ENCODE measurements at places on chromosomes 4 and X. TPM values are rescaled to one million over a fixed set of nuclear protein-coding genes. Genes with fewer than 3 reads are reported as not detected.

GRCh38 chr4:109962401-109962800 lies 49.7 kb downstream of the EGF start:
- no peak for DNase-seq

FSTL5 gene
- not detected for total RNA-seq

FRMD7 gene
- total RNA-seq, result not detected

HELT gene
- not detected for total RNA-seq

DNA sequence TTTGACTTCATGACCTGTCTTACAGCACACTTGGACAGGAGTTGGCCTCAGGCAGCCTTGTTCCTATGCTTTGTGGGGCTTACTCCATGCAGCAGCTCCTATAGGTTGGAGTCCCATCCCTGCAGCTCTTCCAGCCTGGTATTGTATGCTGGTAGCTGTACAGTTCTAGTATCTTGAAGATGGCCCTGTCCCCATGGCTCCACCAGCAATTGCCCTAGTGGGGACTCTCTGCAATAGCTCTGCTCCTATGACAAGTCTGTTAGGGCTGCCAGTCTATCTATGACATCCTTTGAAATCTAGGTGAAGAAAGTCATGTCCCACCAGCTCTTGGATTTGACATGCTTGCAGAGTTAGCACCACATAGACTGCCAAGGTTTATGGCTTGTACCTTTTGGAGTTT lies 252.6 kb downstream of the ANTXR2 start:
- no peak for DNase-seq

GRCh38 chrX:135094726-135095125 lies 25.6 kb downstream of the ETDB start:
- DNase-seq, result peak; percentile 51

DNA sequence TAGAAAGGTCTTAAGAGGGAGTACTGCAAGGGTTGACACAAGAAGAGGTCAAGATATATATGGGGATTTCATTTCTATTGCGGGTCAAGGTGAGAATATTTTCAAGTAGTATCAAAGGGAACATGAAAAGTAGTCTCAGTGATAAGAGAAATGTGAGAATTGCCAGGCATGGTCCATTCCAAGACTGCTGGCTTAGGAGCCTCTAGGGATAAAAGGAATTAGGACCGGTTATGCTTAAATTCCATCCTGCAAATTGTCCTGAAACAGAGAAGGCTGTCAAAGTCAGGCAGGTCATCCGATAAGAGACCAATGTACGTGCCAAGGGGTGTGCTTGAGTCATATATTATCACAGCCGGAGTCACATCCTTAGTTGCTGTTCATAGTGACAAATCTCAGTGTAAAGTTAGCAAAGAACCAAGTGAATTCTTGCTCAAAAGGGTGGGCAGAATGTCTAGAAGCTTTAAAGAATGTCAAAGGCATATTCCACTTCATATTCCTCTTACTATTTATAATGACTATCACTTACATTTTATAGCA lies 133.6 kb downstream of the CBLL2 start:
- no peak for DNase-seq

GRCh38 chrX:37716602-37717001 lies 31.0 kb downstream of the XK start:
- no peak for DNase-seq

DNA sequence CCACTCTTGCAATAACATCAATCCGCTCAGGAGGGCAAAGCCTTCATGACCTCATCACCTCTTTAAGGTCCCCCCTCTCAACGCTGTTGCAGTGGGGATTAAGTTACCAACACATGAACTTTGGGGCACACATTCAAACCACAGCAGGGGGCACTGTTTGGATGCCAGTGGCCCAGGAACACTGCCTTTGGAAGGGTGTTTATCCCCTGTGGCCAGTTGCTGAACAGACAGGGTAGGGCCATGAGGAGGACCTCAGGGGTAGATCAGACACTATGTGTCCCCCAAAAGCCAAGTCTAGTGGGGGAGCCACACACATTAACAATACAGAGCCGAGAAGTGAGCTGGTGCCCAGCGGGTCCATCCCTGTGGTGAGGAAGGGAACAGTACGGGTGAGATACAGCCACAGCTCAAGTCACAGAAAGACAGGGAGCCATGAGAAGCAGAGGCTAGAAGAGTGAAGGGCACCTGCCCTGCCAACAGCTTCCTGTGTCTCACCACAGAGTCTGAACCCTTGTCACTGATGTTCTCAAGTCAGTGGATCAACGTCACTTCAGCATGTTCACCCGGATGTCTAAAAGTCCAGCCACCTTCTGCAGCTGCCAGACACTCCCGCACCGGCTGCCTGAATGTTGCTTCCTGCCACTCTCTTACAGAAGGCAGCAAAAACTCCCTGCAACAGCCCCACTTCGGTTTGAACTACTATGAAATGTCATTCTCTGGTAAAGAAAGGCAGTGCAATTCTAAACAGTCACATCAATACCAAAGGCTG lies 19.9 kb upstream of the MXD4 start:
- DNase-seq, result peak; percentile 12

- no peak for DNase-seq
These were observed 192.5 kb upstream of the CLNK start for GRCh38 chr4:10877076-10877475.

GRCh38 chr4:88949605-88950004 lies 107.4 kb downstream of the FAM13A start:
- DNase-seq, result no peak

GRCh38 chr4:185395238-185395955 lies at the start of gene LRP2BP:
TSS of gene LRP2BP (minus strand) at chr4:185395924. CDS start at chr4:185378186, 17,738 bp downstream.
- DNase-seq, result no peak

DNA sequence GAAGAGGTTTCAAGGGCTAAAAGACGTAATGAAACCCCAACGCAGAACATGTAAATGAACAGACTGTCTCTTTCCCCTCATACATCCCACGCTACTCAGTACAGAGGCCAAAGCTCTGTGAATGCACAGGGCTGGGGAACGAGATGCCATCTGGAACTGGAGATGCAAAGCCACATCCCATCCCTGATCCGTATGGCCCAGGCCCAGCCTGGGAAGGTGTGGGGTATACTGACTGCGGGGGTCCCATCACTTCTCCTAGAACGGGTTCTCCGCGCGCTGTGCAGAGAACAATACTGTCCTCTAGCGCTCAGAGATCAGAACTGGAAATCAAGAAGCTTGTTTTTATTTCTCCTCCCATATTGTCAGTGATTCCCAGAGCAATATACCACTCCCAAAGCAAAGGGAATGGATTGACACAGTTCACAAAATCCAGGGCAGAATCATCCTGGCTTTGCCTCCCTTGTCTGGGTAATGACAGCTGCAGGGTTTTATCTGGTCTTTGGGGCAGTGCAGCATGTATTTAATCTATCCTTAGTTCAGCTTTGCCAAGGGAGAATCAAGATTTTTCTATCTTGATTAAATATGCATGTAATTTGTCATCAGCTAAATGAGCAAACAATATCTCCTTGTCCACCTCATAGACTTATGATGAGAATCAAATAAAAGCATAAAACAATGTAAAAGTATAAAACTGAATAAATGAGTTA lies 47.3 kb upstream of the TLR3 start:
- no peak for DNase-seq

DNA sequence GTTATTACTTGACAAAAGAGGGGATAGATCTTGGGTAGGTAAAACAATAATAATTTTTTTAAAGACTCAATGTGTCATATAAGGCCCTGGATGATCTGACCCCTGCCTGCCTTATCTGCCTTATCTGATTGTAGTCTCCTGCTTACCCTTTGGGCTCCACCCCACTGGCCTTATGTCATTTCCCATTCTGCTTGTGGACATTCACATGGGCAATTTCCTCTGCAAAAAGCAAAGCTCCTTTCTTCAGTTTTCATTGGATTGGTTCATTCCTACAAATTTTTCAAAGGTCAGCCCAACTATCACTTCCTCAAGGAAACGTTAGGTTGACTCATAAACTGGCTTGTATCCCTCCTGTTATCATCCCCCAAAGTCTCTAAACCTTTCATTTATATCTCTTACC lies 15.7 kb upstream of the TET2 start:
- DNase-seq, result no peak

DNA sequence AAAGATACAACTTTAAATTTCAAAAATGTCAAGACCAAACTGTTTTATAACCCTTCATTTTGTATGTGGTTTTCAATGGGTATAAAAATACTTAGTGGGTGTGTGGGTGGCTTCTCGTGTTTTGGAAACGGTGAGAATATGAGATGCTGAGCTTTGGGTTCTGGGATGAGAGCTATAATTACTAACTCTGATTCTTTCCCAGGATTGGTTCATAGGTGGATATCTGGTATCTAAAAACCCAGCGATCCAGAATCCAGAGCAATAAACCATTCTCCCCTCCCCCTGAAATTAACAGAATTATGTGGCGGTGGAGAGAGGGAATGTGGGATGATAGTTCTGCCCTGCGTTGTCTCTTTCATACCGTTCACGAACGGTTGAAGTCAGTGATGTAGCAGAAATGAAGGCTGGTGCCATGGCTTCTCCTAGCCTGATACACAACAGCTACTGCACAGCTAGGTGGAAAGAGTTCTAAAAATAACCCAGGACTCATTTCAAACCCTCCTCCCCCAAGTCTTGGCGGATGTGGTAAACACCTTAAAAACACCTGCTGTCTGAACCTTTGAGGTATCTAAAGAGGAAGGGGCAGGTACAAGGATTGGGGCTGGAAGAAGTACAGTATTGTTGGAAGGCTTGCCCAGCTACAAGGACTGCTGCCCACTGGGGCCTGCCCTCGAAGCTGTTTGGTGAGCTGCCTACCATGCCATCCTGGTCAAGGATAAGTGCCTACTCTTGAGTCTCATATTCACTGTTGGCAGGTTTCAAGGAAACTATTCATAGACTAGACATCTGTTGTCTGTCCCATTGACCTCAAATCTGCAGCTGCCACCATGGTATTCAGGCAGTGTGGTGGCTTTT lies 44.5 kb downstream of the SEPTIN11 start:
- peak; percentile 64 for DNase-seq

ETDA gene
- not detected for total RNA-seq

DNA sequence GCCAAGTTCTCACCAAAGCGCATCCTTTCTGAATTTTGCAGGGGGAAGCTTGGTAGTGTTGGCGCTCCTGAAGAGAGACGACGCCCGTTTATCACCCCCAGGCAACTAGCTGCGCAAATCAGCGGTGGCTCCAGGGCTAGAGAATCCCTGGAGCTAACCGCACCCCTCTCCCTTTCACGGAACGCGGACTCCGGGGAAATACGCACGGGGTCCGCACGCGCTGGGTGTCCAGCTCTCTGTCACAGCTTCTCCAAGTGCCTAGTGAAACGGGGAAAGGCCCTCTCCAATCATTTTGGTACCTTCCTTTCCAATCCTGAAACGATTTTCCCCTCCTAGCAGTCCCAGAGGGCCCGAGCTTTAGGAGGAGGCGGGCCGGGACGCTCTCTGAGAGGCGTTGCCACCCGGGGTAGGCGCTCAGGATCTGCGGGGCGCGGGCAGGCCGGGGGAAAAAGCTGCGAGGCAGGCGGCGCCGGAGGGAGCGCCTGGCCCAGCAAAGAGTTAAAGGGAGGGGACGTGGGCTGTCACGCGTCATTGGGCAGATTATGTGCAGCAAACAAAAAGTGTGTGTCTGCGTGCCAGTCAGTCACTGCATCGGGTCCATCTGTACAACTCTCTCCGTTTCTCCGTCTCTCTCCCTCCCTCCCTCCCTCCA lies at the start of gene PRDM8:
PRDM8 (plus strand) TSS at position 582 of the 652 bp plus-strand sequence. CDS start 2,578 bp downstream, outside the sequence.
- DNase-seq, result no peak

EXOC1L gene
- total RNA-seq, result not detected

PABPC1L2B gene
- not detected for total RNA-seq

DNA sequence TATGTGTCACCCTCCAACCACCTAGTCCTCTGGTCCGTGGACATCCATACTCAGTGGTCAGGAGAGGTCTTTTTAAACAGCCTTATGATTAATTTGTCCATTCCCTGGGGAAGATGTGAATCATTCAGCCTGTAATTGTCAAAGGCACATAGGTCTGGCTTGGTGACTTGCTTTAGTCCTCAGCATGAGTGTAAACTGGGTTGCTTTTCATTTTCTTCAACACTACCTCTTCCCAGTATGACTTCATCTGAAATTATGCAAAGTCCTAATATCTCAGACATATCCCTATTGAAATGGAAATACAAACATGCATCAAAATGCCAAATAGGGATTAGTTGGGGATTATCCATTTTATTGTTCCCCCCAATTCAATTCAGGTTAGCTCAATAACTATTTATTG lies 208.3 kb upstream of the AMOT start:
- no peak for DNase-seq

DNA sequence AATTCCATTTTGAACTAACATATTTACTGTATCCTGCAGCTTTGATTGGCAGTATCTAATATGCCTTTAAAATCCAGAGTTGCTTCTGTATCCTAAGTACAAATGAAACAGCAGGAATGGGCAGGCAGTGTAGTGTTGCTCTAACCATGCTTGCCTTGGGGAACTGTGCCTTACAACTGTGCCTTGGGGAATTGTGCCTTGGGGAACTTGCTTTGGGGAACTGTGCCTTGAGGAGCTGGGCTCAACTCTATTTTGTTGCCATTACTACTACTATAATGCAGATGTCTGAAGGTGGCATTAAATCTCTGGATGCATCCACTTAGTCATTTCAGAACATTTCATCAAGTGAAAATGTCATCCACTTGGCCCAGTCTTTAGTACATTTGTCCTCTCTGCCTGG lies 6.9 kb downstream of the CXCL3 start:
- no peak for DNase-seq

DNA sequence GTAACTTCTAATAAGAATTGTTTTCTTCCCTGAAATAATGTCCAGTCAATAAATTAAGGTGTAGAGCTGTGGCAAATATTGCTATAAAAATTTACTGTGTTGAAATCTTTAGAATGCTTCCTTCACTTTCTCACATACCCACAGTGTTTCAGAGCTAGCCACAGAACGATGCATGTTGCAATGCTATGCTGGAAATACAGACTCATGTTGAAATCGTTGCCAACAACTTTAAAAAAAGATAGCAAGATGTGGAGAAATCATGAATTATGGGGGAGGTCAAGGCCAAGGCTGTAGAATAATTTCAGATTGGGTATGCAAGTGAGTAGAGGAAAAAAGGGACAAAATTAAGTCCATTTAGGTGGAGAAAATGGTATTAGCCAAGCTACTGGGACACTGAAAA lies 204.8 kb downstream of the VEGFC start:
- DNase-seq, result no peak
